ENCODE measurements at places on chromosomes 2 and 18. TPM values are rescaled to one million over a fixed set of nuclear protein-coding genes. Genes with fewer than 3 reads are reported as not detected.

The CLEC4F gene
- 0.17 TPM for total RNA-seq

DNA sequence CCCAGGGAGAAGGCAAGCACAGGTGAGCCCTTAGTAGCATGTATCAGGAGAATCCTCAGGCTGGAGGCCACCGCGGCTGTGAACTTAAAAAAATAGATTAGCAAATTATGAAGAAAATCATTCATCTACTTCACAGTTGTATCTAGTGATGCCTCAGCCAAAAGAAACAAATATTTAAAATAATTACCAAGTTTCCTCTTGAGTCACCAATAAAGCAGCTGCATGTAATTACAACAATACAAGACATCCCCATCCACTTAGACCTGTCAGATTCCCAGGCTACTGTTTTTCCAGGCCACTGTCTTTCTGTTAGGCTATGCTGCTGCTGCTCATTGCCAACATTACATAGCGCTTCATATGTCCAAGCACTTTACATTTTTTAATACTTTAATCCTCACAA is 54.6 kb upstream of the PHLPP1 start:
- no peak for DNase-seq

- no peak for DNase-seq
Observed at GRCh38 chr18:2908946-2909335, 62.1 kb downstream of the EMILIN2 start.

DNA sequence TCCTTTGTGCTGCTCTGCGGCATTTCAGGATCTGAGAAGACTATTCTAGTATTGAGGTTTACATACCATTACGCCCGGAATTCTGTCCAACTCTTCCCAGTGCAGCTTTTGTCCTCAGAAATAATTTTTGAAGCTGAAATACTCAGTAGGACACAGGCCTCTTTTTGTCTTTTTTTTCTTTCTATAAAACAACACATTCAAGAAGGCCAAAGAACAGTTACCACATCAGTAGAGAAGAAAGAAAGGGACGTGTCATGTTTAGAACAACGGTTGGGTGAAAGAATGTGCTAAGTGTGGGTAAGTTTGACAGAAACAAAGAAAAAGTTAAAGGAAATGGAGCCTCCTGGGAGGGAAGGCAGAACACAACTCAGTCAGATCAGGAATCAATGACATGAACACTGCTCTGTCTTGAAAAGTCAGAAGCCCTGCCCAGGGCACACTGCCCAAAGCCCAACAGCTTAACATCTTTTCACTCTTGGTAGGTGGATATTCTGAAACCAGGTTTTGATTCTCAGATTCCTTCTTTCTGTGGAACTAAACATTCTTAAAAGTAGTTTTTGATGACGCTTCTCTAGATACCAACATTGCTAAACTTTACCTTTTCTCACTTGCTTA is 198.6 kb upstream of the CWC22 start:
- no peak for DNase-seq

- no peak for DNase-seq
Observed at GRCh38 chr2:111705239-111705638, 178.8 kb downstream of the ANAPC1 start.

- no peak for DNase-seq
Observed at GRCh38 chr18:39635966-39636365, 2070.4 kb upstream of the CELF4 start.

DNA sequence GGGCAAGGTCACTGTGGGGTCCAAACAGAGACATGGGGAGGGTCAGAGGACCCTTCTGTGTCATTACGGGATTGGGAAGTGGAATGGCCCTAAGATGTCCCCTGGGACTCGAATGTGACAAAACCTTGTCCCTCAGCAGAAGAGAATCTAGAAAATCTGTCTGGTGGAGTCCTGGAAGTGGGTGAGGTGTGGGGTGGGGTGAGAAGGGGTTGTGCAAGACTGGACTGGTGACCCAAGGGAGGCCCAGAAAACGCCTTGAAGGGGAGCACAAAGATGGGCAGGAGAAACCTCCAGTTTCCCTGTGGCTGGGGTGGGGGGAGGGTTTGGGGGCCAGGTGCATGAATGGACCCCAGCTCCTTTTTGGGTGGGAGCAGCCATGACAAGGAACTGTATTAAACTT is 79.6 kb downstream of the TCF7L1 start:
- no peak for DNase-seq

GRCh38 chr2:14148216-14148615 is 484.3 kb upstream of the LRATD1 start:
- DNase-seq: no peak
